Smooth muscle cell of trachea (primary cell): ENCODE measurements at places on chromosomes 12 and 14. TPM values are rescaled to one million over a fixed set of nuclear protein-coding genes. Genes with fewer than 3 reads are reported as not detected.

DUSP6 gene
- total RNA-seq, result 13.8 and 23.2 TPM in 2 replicates

FBLN5 gene
- 49.5 and 52.9 TPM in 2 replicates for total RNA-seq

TAS2R42 gene
- total RNA-seq, result not detected in 2 replicates

RD3L gene
- not detected in 2 replicates for total RNA-seq

KRT74 gene
- total RNA-seq, result not detected in 2 replicates

ABCD2 gene
- total RNA-seq, result 0.17 TPM in 1 of 2 replicates, not detected in the other

MIP gene
- total RNA-seq, result not detected in 2 replicates
